ENCODE measurements at places on chromosomes 4 and X. TPM values are rescaled to one million over a fixed set of nuclear protein-coding genes. Genes with fewer than 3 reads are reported as not detected.

- DNase-seq, result no peak
Observed at GRCh38 chrX:150607201-150607600, 38.8 kb downstream of the MTM1 start.

DNA sequence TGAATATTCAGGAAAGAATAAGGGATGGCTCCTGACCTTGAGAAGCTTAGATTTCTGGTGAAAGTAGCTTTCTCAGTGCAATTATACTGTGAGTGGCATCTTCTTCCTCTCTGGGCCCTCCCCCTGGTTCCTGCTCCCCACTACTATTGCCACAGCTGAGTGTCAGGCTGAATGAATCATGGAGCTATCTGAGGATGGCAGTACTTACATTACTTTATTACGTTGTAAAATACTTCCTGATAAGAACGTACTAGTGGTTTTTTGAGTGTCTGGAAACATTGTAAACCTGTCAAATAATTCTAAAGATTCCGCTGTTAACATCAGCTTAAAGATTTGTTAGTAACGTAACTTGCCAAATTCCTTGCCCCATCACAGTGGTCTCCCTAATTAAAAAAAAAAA is 36.2 kb downstream of the ARHGAP10 start:
- no peak for DNase-seq

DNA sequence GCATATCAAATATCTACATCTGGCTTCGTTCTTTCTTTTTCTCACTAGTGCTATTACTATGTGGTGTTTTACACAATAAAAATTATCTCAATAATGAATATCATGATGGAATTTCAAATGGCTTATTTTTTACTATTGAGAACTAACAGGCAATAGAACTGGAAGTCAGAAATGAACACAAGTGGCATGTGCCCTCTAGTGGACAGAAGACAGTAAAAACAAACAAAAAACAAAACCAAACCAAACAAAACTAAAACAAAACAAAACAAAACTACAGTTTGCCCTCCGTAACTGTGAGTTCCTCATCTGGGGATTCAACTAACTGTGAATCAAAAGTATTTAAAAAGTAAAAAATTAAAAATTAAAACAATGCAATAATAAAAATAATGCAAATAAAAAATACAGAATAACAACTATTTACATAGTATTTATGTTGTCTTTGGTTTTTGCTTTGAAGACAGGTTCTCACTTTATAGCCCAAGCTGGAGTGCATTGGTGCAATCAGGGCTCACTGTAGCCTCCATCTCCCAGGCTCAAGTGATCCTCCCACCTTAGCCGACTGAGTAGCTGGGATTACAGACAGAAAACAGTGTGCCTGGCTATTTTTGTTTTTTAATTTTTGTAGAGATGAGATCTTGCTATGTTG is 195.6 kb upstream of the TACR3 start:
- no peak for DNase-seq

Gene F11
- total RNA-seq, result not detected

- no peak for DNase-seq
Observed at GRCh38 chr4:182937268-182938204, 20.4 kb upstream of the DCTD start.

DNA sequence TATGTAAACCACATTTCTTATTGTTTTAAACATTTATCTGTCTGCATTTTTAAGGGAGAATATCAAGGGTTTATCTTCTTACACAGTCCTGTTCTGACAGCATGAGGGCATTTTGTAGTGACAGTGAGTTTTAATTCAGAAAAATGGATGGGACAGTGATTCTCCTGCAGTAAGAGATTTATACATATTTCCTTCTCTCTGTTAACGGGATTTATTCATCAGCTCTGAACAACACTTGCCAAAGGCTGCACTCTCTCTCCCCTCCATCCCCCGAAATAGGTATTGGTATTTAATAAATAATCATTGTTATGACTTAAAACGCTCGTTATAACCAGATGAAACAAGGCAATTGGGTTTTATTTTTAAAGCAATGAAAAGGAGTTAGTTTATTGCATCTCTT is 410.9 kb downstream of the STIM2 start:
- no peak for DNase-seq

GRCh38 chr4:13990596-13991589 is 363.4 kb upstream of the BOD1L1 start:
- peak; percentile 52 for DNase-seq

Gene SSX2B
- not detected for total RNA-seq

Gene ZIC3
- total RNA-seq, result not detected

DNA sequence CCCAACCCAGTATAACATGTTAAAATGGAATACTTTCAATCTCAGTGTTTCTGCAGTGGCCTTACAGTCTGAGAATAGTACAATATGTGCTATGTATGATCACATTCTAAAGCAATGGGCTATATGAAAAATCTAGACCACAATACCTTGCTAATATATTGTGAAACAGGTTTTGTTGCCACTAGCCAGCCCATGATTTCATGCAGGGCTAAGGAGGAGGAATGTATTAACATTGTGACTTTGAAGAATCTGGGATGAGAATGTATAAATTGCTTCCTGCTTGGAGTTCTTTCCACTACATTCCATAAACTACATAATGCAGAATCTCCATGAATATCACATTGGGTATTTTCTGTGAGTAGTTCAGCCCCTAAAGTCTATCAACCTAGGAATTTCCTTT is 935.4 kb upstream of the GRIA3 start:
- DNase-seq, result no peak

Gene FMR1NB
- total RNA-seq, result not detected

- DNase-seq, result peak; percentile 2
Observed at GRCh38 chr4:98341309-98341708, 80.1 kb downstream of the RAP1GDS1 start.

Gene PPP2R2C
- 1.4 TPM for total RNA-seq

GRCh38 chr4:81096566-81096965 is 66.1 kb downstream of the BMP3 start:
- DNase-seq, result no peak

- no peak for DNase-seq
Observed at GRCh38 chrX:69144838-69145680, 20.2 kb downstream of the PJA1 start.

Gene DUSP21
- total RNA-seq, result not detected

DNA sequence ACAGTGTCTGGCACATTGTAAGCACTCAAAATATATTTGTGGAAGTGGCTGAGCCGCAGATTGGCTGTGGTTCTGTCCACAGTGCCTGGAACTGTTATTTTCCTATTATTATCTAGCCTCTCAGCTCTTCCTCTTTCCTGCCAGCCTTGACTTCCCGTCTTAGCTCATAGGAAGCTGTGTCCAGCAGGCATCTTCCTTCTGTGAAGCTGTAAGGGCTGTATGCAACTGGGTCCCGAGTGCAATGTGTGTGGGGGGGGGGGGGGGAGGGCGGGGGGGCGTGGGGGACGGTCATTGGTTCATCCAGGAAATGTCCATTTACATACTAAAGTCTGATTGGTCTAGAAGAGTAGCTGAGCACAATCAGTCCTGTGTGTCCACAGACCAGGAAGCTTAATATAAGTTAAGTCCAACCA is 210.7 kb downstream of the PDGFRA start:
- DNase-seq, result no peak

- no peak for DNase-seq
Observed at GRCh38 chr4:120857312-120857711, 65.2 kb downstream of the PRDM5 start.

GRCh38 chrX:71579136-71579989 is 1.1 kb downstream of the GCNA start:
- no peak for DNase-seq

DNA sequence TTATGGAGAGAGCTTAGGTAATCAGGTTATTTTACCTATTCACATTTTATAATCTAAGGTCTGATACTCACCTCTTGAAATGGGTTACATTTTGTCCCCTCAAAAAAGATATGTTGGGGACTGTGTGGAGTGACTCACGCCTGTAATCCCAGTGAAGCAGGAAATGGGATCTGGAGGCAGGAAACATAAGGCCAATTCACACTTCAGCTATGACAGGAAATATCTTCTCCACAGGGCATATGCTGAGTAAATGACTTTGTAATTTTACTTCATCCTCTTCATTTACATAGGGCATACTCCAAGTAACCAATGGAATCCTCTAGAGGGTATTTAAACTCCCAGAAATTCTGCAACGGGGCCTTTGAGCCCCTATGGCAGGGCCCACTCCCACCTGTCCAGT is 54.8 kb upstream of the ZMAT1 start:
- DNase-seq, result no peak

DNA sequence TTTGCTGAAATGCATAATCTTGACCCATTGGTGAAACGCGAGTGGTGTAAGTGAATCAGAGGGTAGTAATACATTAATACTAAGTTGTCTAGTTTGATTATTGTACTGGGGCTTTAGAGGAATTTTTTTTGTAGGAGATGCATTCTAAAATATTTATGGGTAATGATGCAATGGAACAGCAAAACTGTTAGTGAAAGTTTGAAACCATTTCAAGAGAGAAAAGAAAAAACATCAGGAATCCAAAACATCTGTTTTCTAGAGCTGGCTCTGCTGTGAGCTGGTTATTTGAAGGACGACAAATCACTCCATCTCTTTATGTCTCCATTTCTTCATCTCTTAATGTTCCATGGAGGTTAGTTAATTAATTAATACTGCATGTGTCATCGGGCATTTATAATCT is 351.9 kb upstream of the FAT1 start:
- DNase-seq, result no peak

DNA sequence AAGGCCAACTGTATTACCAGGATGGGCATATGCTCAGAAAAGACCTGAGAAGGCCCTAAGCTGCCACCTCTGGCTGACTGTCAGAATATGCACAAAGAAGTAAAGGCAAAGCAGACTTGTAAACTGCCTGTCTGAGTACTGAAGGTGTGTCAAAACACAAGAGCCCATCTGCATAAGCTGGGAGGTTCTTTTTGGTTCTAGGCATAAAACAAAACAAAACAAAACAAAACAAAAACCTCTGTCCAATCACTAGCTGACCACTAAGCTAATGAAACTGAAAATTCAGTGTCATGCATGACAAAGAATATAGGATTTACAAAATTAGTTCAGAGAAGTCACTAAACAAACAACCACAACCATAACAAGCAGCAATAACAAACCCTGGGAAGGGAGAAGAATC is 20.6 kb downstream of the SH3D19 start:
- DNase-seq, result no peak

Gene SPANXN5
- total RNA-seq, result not detected

Gene TLR3
- 0.29 TPM for total RNA-seq

Gene GSX2
- not detected for total RNA-seq

- DNase-seq, result no peak
Observed at GRCh38 chrX:154597221-154597620, 12.3 kb downstream of the CTAG1A start.

- DNase-seq, result no peak
Observed at GRCh38 chr4:90317785-90318184, 190.6 kb downstream of the CCSER1 start.

Gene UGT2B7
- total RNA-seq, result not detected

Gene DOK7
- not detected for total RNA-seq

GRCh38 chrX:137549851-137550664 is 15.9 kb upstream of the ZIC3 start:
- no peak for DNase-seq

GRCh38 chr4:149211876-149212275 is 603.8 kb downstream of the IQCM start:
- DNase-seq, result no peak

Gene FAM133A
- total RNA-seq, result not detected

DNA sequence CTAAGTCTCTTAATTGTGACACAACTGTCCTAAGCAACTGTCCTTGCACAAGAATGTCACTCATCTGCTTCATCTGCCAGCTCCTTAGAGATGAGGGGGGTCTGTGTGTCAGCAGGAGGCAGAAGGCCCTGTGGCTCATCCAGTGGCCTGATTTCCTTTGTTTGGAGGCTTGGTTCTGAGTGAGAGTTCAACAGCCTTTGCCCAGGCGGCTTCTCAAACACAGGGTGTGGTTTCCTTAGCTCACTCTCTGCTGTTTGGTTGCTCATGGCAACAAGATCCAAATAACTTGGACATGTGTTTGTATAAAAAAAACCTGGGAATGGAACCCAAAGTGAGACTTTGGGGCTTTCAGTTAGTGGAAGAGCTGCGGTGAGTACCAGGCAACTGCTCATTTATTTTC is 46.6 kb downstream of the MAP7D3 start:
- peak; percentile 82 for DNase-seq

Gene PAGE1
- not detected for total RNA-seq

DNA sequence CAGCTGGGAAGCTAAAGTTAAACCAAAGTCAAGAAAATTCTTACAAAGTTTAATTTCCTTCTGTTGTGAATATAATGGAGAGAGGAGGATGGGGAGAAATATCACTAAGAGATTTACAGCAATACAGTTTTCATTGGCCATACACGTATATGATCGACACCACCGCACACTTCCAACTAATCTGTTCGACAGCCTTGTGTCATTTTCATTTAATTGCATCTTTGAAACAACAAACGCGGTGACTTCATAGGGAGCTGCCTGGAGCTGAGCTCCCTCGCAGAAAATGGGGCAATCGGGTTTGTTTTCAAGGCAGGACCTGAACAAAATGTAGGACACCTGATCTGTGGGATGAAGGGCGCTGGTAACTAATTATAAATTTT is 1.3 kb downstream of the PTPN13 start:
- DNase-seq, result peak; percentile 43

GRCh38 chr4:77615153-77615552 is 9.5 kb downstream of the CXCL13 start:
- DNase-seq, result no peak

DNA sequence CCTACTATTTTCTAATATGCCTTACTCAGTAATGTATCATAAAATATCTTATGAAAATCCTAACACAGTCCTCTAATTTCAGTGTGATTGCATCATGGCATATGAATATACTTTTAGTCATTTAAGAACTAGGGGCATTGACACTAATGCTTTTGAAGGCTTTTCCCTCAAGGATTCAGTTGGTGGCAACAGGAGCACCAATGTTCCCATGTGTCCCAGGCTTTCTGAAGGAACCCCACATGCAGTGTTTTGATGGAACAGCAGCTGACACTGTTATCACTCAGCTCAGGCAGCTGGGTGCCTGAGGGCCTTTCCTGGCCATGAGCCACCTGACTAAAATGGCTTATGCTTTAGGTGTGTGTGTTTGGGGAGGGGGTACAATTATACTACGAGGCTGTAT is 348.3 kb downstream of the ARHGAP24 start:
- DNase-seq, result no peak

Gene ADH1C
- not detected for total RNA-seq

- DNase-seq, result no peak
Observed at GRCh38 chrX:11267425-11267824, 25.8 kb upstream of the AMELX start.

Gene EMCN
- total RNA-seq, result 12.5 TPM

DNA sequence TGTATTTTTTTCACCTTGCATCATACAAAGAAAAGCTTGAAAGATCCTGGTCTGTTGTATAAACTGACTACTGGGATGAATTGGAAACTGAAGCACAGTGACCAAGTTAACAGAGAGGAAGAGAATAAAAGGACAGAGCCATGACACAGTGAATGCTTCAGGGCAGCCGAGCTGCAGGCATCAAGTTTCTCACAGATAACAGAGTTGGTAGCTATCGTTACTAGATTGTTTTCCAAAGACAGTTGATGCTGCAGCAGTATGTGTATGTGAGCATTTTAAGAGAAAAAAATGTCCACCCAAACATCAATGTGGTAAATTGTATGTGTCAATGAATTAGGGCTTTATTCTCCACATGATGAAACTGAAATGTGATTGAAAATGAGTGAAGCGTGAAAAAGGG is 1032.7 kb downstream of the ADGRL3 start:
- DNase-seq, result no peak

Measured in stomach (tissue), 19 donors.